ENCODE measurements at places on chromosomes 13 and 19.

- DNase-seq = no peak
Measured at GRCh38 chr13:44092078-44092970, 212.6 kb downstream of the LACC1 start.

- DNase-seq = no peak
Measured at GRCh38 chr19:33186431-33187182, 7.5 kb upstream of the LRP3 start.

GRCh38 chr13:72886272-72887067 lies 104.5 kb downstream of the PIBF1 start:
- DNase-seq = peak; percentile 47

DNA sequence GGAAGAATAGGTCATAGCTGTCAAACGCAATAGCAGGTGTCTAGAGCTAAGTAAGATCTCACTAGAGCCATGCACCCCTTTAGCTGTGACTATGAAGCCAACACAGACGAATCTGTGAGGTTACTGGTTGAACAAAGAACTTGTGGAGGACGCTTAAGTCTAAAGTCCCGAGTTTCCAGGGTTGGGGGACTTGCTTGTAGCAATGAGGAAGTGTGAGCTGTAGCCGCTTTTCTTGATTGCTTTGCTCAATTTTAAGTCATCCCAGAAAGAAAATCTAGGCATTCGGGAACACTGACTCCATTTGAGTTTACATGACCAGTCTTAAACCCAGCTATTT lies 1.6 kb downstream of the GPC5 start:
- no peak for DNase-seq

GRCh38 chr19:42184401-42184861 lies 33.0 kb downstream of the DEDD2 start:
- peak; percentile 93 for DNase-seq

DNA sequence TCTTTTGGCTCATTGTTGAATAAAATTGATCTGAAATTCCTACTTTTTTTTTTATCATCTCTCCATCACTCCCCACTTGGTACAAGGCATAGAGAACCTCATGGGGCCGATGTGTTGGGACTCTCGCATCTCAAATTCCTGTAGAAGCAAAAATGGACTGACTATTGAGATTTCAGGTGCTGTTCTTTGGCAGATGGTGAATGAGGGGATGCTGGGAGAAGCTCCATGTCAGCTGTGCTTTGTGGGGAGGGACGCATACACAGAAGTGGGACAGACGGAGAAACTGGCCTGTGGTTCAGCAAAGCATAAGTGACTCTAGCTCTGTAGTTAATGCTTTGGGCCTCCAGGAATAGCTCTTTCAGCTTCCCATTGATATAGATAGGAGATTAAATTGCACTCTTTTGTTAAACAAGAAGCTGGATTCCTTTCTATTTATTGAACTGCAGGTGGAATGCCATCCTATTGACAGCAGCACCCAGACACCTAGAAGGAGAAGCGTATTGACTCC lies 194.5 kb upstream of the RNF113B start:
- no peak for DNase-seq

DNA sequence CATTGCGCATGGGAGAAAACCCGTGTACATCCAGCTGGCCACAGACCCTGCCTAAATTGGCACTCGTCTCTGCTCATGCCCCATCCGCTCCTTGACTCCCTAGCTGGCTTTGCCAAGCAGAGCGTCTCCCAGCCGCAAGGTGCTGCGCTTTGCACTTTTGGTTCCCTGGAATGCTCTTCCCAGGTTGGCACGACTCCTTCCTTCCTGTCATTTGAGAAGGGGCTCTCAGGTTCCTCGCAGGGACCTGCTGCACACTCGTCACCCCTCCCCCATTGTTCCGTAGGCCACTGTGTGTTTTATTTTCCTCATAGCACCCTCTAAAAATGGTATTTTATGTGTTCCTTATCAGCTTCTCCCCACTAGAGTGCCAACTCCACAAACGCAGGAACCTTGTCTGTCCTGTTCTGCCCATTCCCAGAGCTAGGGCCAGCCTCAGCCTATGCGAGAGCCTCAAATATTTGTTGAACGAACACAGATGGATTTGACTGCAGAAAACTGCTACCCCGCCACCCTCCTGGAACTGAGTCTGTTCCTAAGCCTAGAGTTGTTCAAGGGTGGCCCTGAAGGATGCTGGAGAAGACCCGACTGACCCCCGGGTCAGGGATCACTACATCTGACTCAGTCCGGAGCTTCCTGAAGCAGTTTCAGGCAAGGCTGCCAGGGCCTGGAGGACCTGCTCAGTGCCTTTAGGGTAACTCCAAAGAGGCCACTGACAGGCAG lies 8.4 kb upstream of the CEBPA start:
- no peak for DNase-seq

DNA sequence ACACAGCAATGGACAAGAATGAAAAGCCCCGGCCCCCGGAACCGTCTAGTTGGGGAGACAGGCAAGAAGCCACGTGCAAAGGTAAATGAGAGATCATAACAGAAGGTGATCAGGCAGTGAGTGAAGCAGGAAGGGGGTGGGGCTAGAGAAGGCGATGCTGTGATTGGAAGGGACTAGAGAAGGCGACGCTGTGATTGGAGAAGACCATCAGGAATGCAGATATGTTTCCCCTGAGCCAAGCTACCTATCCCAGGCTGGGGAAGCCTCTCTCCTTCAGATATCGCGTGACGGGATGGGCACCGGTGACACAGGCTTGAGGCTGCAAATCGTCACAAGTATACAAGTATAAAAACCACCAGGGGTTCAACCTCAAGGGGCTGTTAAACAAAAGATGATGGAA lies 21.8 kb downstream of the DCAF15 start:
- no peak for DNase-seq

GRCh38 chr13:26522571-26522970 lies 34.9 kb upstream of the WASF3 start:
- DNase-seq = no peak

DNA sequence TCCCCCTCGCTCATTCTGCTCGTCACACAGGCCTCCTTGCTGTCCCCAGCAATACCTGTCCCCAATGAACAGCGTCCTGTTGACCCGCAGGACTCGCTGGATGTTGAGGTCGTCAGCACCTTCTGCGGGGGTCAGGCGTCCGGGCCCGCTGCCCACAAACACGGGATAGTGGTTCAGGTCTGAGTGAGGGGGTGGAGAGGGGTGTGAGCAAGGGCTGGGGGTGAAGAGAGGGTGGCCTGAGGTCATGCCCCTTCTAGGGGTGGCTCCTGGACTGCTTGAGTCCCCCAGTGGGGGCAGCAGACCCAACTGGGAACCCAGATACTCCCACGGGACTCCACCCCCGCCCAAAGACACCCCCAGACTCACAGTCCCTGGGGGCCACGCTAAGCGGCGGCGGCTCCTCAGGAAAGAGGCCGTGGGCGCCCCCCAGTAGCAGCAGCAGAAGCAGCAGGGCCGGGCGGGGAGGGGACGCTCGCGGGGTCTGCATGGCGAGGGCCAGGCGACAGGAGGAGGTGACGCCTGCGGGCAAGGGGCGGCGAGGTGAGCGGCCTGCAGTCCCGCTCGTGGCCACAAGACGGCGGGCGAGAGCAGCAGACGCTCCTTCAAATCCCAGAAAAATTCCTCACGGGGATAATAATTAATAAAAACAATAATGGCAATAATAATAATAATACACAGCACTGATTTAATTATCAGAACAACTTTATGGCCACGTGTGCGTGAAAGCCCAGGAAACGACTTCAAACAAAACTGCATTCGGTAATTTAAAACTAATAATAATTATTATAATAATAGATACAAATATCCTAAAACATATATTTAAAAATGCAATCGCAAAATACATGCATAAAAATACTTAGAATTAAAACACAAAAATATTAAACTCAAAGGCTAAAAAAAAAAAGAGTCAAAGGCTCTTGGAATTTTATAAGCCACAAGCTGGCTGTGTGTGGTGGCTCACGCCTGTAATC lies 1.2 kb downstream of the SEMA6B start:
- peak; percentile 64 for DNase-seq

GRCh38 chr13:103537616-103538015 lies 471.4 kb upstream of the SLC10A2 start:
- no peak for DNase-seq

DNA sequence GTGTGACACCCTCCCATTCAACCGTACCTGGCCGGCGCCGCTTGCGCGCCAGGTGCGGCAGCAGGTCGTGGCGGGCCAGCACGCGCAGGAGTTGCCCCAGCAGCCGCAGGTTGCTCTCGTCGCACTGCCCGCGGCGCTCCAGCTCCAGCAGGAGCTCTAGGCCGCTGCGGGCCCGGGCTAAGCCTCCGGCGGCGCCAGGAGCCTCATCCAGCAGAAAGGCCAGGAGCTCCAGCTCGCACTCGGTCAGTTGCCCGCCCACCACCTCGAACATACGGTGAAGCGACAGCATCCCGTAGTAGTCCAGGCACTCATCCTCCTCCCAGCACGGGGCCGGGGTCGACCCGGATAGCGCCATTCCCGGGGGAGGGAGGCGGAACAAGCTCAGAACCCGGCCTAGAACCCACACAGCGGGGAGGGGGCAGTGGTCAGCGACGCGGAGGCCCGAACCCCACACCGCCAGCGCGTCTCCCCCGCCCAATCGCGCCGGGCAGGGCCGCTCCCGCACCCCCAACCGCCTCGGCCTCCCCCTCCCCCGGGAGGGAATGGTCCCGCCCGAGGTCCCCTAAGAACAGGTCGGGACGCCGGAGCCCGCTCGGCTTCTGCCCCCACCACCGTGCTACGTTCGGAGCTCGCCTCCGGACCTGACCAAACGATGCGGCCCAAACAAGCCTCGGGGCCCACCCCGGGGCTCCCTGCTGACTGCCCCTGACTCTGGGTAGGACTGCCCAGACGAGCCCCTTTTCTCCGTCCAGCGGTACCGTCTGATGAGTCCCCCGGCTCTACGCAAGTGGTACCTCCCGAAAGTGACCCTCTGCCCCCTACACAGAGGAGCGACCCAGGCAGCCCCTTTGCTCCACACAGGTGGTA lies 591 bp downstream of the DEDD2 start:
- DNase-seq = peak; percentile 69

DNA sequence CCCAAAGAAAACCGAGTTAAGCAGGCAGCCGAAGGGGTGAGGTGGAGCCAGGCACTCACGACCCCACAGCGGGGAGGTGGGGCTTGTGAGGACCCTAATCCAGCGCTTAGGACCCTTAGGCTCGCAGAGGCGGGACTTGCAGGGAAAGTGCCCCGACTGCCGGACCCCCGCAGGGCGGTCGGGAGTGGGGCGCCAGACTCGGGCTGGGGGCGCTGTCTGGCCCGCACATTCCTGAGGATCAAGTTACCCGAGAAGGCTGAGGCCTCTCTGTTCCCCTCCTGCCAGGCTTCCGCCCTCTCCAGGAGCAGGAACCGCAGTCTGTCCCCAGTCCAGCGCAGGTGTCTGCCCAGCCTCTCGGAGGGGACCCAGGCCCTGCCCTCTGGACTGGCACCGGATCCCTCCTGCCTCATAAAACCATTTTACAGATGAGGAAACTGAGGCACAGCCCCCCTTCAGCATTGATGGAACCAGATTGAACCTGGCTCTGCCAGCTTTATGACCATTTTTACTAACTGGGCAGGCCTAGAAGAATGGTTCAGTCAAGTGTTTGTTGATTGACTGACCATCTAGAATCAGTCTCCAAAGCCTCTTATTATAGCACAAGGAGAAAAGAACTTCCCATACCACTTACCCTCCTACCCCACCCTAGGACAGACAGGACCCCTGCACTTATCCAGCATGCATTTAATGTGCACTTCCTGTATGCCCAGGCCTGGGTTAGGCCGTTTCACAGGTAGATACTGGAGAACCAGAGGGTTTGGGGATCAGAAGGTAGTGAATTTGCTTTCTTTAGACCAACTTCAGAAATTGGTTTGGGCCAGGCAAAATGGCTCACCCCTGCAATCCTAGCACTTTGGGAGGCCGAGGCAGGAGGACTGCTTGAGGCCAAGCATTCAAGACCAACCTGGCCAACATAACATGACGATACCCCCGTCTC lies 6.7 kb upstream of the JUND start:
- peak; percentile 56 for DNase-seq

- no peak for DNase-seq
Measured at GRCh38 chr19:54172471-54173358, at the start of gene TMC4. TSS of gene TMC4 (minus strand) at chr19:54173160. CDS start at chr19:54173117, 43 bp downstream.

- no peak for DNase-seq
Measured at GRCh38 chr13:20848944-20849343, 53.6 kb downstream of the XPO4 start.

DNA sequence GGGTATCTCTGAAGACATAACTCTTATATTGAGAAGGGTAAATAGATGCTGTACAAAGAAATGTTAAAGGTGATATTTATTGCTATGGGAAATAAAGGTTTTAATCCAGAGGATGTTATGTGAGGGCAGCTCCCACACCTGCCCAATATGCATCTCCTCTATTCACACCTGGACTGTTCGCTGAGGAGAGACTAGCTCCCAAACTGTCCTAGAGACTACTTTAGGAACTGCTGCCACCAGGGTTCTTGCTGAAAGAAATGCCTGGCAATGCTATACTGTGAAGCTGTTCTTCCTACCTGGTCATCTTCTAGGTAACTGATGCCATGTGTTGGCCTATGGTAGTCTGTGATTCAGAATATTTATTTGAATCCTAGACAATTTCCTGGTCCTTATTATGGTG lies 1421.5 kb upstream of the SPRY2 start:
- no peak for DNase-seq

- no peak for DNase-seq
Measured at GRCh38 chr13:99984461-99985240, 3.1 kb downstream of the ZIC2 start.

- no peak for DNase-seq
Measured at GRCh38 chr13:52830946-52831345, 17.5 kb downstream of the PCDH8 start.

DNA sequence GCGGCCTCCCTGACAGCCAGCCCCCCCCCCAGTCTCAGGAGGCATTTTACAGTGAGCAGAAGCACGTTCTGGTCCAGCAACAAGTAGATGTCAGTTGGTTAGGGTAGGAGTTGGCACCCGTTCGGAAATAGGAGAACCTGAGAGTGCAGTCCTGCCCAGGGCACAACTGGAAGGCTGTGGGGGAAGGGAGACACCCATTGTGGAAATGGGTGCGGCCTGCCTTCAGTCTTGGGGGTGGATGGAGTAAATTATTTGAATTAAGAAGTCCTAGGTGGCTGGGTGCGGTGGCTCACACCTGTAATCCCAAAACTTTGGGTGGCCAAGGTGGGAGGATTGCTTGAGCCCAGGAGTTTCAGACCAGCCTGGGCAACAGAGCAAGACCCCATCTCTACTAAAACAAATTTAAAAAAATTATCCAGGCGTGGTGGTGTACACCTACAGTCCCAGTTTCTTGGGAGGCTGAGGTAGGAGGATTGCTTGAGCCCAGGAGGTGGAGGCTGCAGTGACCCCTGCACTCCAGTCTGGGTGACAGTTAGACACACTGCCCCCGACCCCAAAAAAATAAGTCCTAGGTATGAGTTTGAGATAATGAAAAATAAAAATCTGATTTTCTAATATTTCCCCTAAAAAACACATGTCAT lies 1.2 kb downstream of the CIRBP start:
- peak; percentile 43 for DNase-seq

- no peak for DNase-seq
Measured at GRCh38 chr19:37007587-37008220, 70.5 kb upstream of the ZNF420 start.

GRCh38 chr19:48491793-48492123 lies 19.9 kb downstream of the LMTK3 start:
- DNase-seq = no peak

DNA sequence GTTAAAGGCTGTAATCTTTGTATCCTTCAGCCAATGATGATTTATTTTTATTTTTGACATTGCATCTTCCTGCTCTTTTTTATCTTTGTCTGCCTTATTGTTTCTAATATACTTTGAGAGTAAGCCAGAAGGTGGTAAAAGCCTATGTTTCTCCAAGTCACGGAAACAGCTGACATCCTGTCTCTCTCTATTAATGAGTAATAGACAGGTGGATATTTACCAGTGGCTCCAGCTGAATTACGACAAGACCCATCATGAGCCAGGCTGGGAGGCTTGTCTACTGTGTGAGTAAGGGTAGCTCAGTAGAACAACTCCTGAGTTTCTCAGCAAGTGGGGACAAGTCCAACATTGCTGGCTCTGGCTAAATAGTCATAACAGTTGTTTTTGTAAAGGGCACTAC lies 166.6 kb downstream of the NDFIP2 start:
- no peak for DNase-seq
